ENCODE measurements at places on chromosomes 5 and 9.
A peak's percentile ranks its signal among the peaks of the same experiment; 100 is the strongest.

- no peak for DNase-seq
Measured at GRCh38 chr5:135655468-135655815, 76.7 kb upstream of the CXCL14 start.

GRCh38 chr5:176781638-176782570 is 28.5 kb upstream of the UNC5A start:
- peak; percentile 38 for DNase-seq

DNA sequence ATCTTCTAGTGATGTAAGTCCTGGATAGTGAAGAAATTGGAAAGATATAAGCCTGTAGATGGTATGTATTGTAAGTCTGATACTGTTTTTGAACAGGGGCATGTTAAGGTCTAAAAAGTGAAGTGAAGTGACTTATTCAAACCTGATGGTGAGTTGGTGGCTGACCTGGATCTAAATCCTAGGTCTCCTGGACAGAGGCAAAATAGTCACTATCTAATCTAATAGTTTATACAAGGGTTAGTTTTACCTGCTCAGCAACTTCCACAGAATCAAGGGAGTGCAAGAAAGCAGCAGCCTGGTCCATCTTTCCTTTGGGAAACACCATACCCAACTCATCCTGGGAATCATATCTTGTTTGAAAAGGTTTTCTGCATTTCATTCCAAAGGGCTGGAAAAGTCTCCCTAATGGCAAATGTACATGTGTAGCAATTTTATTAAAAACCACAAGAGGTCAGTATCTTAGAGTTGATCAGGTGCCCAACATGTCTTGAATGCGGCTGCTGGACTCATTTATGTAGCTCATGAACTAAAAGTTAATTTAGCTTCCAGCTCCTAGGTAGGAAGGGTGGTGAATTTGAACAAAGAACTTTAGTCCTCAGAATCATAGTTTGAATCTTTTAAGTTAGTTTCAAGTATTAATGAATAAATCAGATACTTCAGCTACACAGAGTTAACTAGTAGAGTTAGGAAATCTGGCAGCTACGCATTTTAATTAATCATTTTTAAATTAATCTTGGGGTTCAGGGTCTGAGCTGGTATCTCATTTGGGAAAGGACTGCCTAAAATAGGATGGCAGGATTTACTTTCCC is 26.0 kb downstream of the SKP2 start:
- DNase-seq, result no peak

GRCh38 chr9:24132244-24132643 is 306.2 kb upstream of the ELAVL2 start:
- DNase-seq, result no peak

DNA sequence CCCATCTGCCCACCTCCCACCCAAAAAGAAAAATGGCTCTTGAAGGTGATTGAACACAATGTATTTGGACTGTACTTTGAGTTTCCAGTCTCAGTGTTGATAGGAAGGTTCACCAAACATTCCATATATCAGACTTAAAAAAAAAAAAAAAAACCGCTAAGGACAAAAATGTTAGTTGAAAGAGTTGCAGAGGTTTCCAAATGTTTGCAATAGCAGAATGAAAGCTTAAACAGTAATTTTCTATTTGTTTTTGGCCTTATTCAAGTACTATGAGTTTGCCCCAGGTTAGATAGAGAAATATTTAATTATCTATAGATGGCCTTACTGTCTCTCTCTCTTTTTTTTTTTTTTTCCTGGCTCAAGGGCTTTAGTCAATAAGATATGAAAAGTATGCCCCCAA is 6.1 kb downstream of the LRRTM2 start:
- DNase-seq, result no peak

DNA sequence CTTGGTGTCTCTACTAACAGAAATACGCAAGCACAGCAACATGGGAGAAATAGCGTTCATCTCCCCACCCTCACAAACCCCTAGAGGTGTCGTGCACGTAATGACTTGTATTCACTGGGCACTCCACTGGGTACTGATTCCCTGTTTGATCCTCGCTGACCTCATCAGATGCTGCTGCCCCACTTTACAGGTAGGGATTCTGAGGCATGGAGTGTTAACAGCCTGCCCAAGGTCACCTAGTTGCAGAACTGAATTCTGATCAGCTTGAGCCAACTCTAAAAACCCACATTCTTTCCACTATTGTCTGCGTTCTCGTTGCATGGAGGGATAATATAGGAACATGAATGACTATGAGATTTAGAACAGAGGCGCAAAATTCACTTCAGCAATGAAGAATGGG is 96.3 kb downstream of the TRIO start:
- no peak for DNase-seq

DNA sequence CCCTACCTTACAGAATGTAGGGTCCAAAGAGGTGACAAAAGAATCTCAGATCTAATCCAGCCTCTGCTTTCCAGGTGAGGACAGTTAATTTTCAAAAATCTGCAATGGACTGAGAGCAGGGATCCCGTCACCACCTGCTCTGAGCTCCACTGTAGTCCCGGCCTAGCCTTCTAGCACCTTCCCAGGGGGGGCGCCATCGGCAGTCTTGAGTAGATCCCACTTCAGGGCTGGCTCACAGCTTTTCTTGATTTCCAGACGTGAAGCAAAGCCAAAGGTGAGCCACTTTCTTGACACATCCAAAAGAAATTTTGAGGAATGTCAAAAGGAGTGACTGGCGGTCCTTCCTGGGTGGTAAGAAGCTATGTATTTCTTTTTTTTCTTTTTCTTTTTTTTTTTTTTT is 114.1 kb downstream of the SYK start:
- no peak for DNase-seq

GRCh38 chr5:136007271-136007670 is 21.5 kb upstream of the TGFBI start:
- DNase-seq, result no peak

GRCh38 chr5:17182494-17182893 is 34.9 kb upstream of the BASP1 start:
- no peak for DNase-seq

GRCh38 chr5:78562001-78562400 is 86.6 kb downstream of the LHFPL2 start:
- DNase-seq, result no peak

DNA sequence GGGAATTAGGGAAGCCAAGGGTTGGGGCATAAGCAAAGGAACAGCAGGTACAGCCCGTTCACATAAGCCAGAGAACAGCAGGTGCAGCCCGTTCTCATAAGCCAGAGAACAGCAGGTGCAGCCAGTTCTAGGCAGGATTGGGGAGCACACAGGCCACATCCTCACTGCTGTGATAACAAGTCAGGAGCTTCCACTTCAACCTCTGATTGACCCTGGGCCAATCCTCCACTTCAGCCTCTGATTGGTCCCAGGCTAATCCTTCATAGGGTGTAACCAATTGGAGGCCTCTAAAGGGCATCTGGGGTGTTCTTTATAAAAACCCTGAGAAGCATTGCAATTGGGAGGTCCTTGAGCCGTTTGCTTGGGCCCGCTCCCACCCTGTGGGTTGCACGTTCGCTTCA is 27.5 kb downstream of the CEL start:
- peak; percentile 15 for DNase-seq

GRCh38 chr9:32161720-32162119 is 222.7 kb upstream of the ACO1 start:
- no peak for DNase-seq

- no peak for DNase-seq
Measured at GRCh38 chr5:34806532-34806931, 32.4 kb upstream of the TTC23L start.

DNA sequence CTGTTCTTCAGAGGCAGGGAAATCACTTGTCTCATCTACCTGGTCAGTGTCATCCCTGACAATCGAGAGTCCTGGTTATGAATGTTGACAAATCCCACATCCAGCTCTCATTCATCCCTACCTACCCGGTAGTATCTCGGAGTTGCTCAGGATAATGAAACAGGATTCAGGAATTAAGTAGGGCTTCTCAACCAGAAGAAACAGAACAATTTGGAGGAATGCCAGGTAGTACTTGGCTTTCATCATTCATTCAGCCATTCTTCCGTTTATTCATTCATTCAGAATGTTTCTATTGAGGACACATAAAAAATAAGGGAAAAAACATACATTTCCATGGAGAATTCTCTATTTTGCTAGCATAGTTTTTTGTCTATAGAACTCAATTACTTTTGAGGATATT is 195.0 kb downstream of the ARHGEF28 start:
- DNase-seq, result no peak
